ENCODE measurements at places on chromosomes 4 and X.

DNA sequence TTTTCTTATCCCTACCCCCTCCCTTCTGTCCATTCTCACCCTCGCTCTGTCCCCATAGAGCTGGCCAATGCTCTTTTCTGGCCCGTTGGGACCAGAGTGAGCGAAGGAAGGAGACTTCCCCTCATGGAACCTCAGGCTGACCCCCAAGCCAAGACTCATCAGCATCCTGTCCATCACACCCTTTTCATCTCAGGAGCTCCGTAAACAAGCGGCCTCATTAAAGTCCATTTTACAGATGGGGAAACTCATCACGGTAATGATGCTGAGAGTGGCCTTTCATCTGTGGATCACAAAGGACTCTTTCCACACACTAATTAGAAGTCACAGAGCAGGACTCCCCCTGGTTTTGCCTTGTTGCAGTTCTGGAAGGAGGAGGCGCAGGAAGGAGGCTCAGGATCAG lies 67.4 kb upstream of the SLC34A2 start:
- no peak for DNase-seq

DNA sequence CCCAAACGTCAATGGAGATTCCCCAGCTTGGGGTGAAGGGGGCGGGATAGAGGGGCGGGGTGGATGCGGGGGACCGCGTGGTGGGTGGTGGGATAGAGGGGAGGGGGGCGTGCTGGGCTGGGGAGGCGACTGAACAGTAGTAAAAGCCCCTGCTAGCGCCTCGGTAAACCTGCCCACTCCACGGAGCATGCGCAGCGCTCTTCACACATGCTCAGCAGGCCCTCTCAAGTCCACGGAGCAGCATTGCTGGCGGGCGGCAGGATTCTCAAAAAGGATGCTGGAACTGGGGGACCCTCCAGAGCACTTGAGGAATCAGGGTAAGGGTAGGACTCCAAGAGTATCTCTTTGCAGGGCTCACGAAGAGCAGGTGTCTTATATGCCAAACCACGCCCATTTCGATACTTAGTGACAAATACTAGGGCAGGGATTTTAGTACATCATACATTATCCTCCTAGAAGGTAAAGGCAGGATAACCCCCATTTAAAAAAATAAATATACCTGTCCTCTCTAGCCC lies 378 bp upstream of the RPS6KA6 start:
- DNase-seq, result no peak

DNA sequence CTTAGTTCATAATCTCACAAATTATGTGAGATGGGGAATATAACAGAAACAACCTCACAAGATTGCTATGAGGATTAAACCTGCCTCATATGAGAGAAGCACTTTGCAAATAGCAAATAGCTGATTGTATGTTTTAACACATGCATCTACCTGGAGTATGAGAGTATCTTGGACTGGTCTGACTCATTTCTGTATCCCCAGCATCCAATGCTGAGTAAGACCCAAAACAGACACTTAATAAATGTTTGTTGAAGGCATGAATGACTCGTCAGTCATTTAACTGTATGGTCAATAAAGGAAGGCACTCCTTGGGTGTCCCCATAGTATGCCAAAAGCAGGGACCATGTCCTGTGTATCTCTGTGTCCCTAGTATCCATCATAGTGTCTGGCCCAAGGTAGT lies 350.9 kb upstream of the F9 start:
- DNase-seq, result no peak

GRCh38 chrX:82556588-82556987 lies 951.5 kb upstream of the POU3F4 start:
- no peak for DNase-seq

- no peak for DNase-seq
Measured at GRCh38 chr4:164977243-164978164, at the start of gene TRIM61. TSS of gene TRIM61 (minus strand) at chr4:164977657. CDS start at chr4:164970002, 7,655 bp downstream.

DNA sequence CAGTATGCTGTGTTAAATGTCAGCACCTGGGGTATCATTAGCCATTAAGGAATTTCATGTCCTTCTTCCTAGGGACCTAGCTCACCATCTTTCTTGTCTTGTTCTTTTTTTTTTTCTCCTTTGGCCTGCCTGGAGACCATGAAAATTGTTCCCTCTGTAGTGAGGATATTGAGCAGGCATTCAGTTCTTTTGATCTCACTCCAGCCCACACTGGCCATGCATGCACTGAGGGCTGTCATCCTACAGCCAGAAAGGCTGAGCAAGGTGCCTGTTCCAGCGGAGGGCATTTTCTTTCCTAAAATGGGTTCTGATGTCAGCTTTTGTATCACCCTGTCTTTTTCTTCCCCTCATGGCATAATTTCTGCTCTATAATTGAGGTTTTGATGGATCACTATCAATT lies 275.9 kb upstream of the HAND2 start:
- no peak for DNase-seq
